ENCODE measurements at places on chromosomes 5 and 9.

- no peak for DNase-seq
Measured at GRCh38 chr5:42721484-42721883, 35.1 kb upstream of the CCDC152 start.

DNA sequence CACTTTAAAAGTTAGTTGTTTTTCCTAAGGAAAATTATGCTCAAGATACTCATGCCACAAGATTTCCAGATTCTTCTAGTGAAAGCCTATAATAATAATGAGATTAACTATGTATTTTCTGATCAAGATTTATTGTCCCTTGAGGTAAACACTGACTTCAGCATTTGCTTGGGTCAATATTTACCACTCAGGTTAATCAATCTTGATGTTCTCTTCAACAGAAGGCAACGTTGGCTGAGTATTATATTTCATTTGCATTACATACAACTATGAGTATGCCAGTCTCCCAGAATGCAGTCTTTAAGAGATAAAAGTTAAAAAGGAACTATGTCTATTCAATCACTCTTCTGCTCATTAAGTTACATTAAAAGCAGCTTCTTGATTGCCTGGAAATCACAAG is 115.6 kb downstream of the GPR21 start:
- DNase-seq: no peak

DNA sequence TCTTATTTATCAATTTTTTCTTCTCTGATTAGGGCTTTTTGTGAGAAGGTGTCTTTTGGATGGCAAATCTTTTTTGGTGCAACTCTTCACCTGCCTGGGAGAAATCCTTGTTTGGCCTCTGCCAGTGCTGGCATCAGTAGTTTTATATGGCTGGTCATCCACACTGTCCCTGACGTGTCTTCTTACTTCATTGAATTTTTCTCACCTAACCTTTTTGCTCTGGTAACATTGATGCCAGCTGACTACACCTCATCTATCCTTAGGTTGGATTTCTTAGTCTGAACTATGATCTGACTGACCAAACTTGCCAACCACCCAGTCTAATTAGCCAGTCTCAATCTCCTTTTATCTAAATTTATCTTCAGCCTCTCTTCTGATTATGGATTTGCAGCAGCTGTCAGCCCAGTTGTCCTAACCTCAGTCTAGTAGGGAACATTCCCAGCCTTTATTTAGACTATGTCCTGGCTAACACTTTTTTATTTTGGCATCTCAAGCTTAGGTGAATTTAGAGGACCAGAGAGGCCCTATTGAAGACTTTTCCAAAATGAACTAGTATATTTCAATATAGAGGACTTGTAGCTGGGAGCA is 10.6 kb upstream of the TMEM38B start:
- DNase-seq: no peak

GRCh38 chr5:90645024-90645610 is 86.5 kb downstream of the ADGRV1 start:
- no peak for DNase-seq

GRCh38 chr5:170337045-170337733 is 39.6 kb upstream of the LCP2 start:
- no peak for DNase-seq

GRCh38 chr9:112299514-112299913 is 33.9 kb downstream of the PTBP3 start:
- DNase-seq: no peak
